ENCODE measurements at places on chromosomes 12 and 14. TPM values are rescaled to one million over a fixed set of nuclear protein-coding genes. Genes with fewer than 3 reads are reported as not detected.

The KCNC2 gene
- total RNA-seq = not detected

The EID3 gene
- total RNA-seq = 5.0 TPM

The RTL1 gene
- total RNA-seq = not detected

The UNC79 gene
- total RNA-seq = 0.05 TPM

The ATP5MC2 gene
- 349 TPM for total RNA-seq

The FITM1 gene
- total RNA-seq = 0.46 TPM

The SRP54 gene
- total RNA-seq = 84.3 TPM

The TMEM253 gene
- total RNA-seq = 0.35 TPM

The CISTR gene
- total RNA-seq = not detected

The GARIN6 gene
- total RNA-seq = not detected

The TSPAN8 gene
- not detected for total RNA-seq

The C12orf50 gene
- 0.36 TPM for total RNA-seq

The CELA1 gene
- not detected for total RNA-seq

The CLEC7A gene
- not detected for total RNA-seq

The PPP1R36 gene
- total RNA-seq = 0.16 TPM

The UBE3B gene
- 37.6 TPM for total RNA-seq

The MYF5 gene
- not detected for total RNA-seq

The STAT2 gene
- total RNA-seq = 142 TPM

The SLC35F4 gene
- total RNA-seq = not detected

The NELL2 gene
- total RNA-seq = 36.3 TPM

The WNT1 gene
- not detected for total RNA-seq

The LRTM2 gene
- 0.14 TPM for total RNA-seq

The ST8SIA1 gene
- 8.7 TPM for total RNA-seq
